ENCODE measurements at places on chromosomes 4 and X. TPM values are rescaled to one million over a fixed set of nuclear protein-coding genes. Genes with fewer than 3 reads are reported as not detected.

The TSPAN7 gene
- total RNA-seq, result 0.21 TPM

The CXCL5 gene
- 1,906 TPM for total RNA-seq

The VCX3B gene
- total RNA-seq, result not detected

The SCML2 gene
- 1.4 TPM for total RNA-seq

The RHOH gene
- not detected for total RNA-seq

The TMEM128 gene
- 15.1 TPM for total RNA-seq

The ETDA gene
- not detected for total RNA-seq

The CD38 gene
- total RNA-seq, result 9.4 TPM

The CFP gene
- 1.2 TPM for total RNA-seq

The PCYT1B gene
- 0.09 TPM for total RNA-seq

The GPRASP1 gene
- 3.6 TPM for total RNA-seq

The TECRL gene
- not detected for total RNA-seq

The CHRNA9 gene
- not detected for total RNA-seq

The DKK2 gene
- not detected for total RNA-seq

The RHOXF2 gene
- total RNA-seq, result not detected

The ARHGEF38 gene
- total RNA-seq, result 22.8 TPM

The MAGED1 gene
- 109 TPM for total RNA-seq

The GUCY1A1 gene
- 23.6 TPM for total RNA-seq

The FAM149A gene
- total RNA-seq, result 45.5 TPM

The P2RY4 gene
- total RNA-seq, result not detected

The CSAG1 gene
- not detected for total RNA-seq

The STK32B gene
- not detected for total RNA-seq

The RAB9B gene
- 1.5 TPM for total RNA-seq

The HELT gene
- not detected for total RNA-seq

The KIF4A gene
- 30.9 TPM for total RNA-seq

The PDHA2 gene
- total RNA-seq, result not detected

The ODAPH gene
- not detected for total RNA-seq

The WAS gene
- 1.1 TPM for total RNA-seq

The TACR3 gene
- total RNA-seq, result not detected

The CT45A1 gene
- not detected for total RNA-seq

The RAB40AL gene
- total RNA-seq, result 1.9 TPM

The CRLF2 gene
- total RNA-seq, result 5.6 TPM

The ZGRF1 gene
- 12.6 TPM for total RNA-seq

The PPARGC1A gene
- total RNA-seq, result 7.6 TPM

The UGT8 gene
- total RNA-seq, result 23.1 TPM

The EVC gene
- not detected for total RNA-seq

The PFKFB1 gene
- total RNA-seq, result 0.31 TPM

The DKC1 gene
- 112 TPM for total RNA-seq

The TMEM144 gene
- total RNA-seq, result 11.8 TPM

The FATE1 gene
- total RNA-seq, result not detected

The SHROOM2 gene
- 14.1 TPM for total RNA-seq

The TAF7L gene
- not detected for total RNA-seq
